ENCODE measurements at places on chromosomes 7 and 10. TPM values are rescaled to one million over a fixed set of nuclear protein-coding genes. Genes with fewer than 3 reads are reported as not detected.

KCNIP2 gene
- total RNA-seq = not detected

SP4 gene
- 12.6 TPM for total RNA-seq

EBF3 gene
- total RNA-seq = 0.33 TPM

PAX4 gene
- not detected for total RNA-seq

UCN3 gene
- total RNA-seq = not detected

GOLGA7B gene
- total RNA-seq = 0.04 TPM

ATP6V1F gene
- 124 TPM for total RNA-seq

- peak; percentile 97 for DNase-seq
These were observed 15.2 kb downstream of the MYOZ1 start for GRCh38 chr10:73625884-73626752.

DNA sequence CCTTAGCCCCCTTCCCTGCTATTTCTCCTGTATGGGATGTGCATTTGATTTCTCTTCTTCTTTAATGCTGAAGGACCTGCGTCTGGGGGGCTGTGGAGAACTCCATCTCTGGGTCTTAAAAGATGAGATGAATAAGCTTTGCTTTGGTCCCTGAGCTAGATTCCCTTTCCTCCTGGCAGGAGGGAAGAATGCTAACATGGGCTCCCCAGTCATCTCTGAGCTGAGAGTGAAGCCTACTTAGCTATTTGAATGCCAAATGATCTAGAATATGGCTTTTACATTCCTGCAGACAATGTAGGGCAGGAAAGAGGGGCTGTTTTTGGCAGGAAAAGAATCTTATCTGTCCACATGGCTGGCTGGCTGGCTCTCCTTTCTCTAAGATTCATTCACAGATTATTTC lies 62.6 kb upstream of the EFCAB10 start:
- no peak for DNase-seq

GRCh38 chr7:147492606-147493005 lies 1098.0 kb upstream of the C7orf33 start:
- DNase-seq = no peak

DNA sequence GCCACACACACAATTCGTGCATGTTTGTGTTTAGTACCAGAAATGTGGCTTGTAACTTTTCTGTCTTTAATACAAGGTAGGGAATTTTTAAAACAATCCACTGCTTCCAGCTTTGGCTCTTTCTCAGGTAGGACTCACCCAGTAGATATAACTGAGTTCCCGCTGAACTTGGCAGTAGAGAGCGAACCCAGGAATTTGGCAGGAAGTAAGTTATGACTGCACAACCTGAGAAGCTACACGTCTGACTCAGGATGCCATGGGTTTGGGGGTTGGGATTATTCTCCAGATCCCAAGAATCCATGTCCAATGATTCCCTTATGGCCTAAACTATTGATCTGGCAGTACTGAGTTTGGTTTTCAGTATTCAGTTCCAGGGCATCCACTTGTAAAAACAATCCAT lies 499.7 kb downstream of the CALN1 start:
- no peak for DNase-seq

DNA sequence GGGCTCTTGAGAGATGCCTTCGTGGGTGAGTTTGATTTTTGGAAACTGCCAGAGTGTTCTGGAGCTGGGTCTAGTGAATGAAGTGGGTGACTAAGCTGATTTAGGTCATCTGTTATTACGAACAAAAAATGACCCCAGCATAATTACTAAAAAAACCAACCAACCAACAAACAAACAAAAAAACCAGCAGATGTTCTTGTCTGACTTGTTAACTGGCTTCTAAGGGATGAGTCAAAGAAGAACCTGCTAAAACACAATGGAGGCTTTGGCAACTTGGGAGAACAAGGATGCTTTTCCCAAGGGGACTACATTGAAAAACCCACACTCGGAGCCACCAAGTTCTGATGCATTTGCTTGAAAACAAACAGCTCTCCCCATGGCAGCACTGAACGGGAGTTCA lies 11.5 kb downstream of the TACR2 start:
- no peak for DNase-seq

DNA sequence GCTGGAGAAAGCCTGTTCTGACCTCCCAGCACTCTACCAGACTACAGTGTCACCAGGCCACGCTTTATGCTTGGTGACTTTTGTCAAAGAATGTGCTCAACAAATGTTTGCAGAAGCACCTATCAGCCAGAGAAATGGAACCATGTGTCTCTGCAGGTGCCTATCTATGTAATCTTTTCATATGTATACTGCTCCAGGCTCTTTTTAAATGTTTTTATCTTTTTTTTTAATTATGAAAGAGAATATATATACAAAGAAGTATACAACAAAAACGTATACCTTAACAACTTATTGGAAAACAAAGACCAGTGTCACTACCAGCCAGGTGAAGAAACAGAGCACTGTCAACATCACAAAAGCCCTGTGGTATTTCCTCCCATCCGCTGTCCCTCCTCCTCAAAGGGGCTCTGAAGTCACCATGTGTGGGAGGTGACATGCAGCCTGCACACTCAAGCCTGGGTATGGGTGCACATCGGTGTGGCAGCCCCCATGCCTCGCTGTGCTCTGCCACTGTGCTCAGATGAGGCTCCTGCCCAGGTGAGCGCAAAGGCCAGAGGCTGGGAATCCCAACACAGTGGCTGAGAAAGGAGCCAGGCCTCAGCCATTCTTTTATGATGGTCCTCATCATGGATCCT lies 120.6 kb downstream of the CLEC2L start:
- no peak for DNase-seq

DNA sequence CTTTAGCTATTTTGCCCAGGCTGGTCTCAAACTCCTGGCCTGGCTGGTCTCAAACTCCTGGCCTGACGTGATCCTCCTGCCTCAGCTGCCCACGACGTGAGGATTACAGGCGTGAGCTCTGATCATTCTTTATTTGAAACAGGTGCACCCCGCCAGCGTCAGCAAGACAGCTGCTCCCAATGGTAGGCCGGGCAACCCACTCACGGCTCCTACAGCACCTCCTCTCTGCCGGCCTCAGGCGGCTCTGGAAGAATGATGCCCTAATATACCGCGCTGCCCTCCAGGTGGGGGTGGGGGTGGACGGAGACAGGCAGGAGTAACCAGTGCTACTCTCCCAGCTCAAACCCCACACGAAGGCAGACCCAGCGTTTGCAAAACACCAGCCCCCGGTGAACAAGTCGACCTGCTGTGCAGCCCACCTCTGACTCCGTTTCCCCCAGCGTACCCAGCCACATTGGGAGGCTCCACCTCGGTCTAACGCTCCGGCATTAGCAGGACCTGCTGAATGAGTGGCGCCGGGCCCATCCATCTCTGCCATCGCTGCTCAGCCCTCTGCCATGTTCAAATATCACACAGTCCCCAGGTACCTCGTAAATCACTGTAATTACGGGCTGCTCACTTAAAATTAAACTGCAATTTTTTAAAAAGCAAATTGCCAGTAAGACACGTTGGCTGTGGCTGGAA lies 148.6 kb downstream of the ELFN1 start:
- DNase-seq = no peak

DNA sequence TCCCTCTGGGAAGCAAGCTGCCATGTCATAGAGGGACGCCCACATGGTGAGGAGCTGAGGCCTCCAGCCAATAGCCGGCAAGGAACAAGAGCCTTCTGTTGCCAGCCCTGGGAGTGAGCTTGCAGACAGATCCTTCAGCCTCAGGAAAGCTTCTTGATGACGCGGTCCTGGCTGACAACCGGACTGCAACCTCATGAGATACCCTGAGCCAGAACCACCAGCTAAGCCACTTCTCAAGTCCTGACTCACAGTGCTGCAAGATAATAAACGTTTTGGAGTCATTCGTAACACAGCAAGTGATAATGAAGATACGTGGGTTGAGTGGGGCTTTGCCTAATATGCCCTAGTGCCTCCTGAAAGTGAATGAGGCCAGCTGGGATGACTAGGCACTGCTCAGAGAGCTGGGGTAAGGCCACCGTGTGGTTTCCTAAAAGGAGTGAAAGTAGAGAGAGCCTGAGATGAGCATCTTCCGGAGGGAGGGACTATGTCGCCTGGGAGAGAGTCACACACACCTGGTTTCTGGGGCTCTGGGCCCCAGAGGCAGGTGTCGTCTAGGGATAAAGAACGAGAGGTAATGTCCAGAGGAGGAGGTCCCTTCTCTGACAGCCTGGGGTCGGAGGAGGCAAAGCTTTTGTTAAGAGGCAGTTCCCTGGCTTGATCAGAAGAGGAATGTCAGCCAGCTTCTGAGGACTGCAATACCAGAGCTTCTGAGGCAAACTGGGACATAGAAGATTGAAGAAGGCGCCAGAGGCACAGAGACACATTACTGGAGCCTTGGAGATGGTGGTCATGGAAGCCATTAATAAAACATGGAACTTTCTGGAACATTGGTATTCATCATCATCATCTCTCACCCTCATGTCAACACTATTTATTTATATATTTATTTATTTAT lies 53.6 kb downstream of the PYROXD2 start:
- peak; percentile 95 for DNase-seq

- no peak for DNase-seq
These were observed 26.8 kb upstream of the CDK14 start for GRCh38 chr7:90569368-90569767.

- peak; percentile 67 for DNase-seq
These were observed 4.9 kb upstream of the ELN start for GRCh38 chr7:74023092-74023536.

- no peak for DNase-seq
These were observed 4.5 kb downstream of the SFRP5 start for GRCh38 chr10:97766996-97767924.

GRCh38 chr7:149819141-149819960 lies 18.8 kb upstream of the ZNF862 start:
- no peak for DNase-seq

DNA sequence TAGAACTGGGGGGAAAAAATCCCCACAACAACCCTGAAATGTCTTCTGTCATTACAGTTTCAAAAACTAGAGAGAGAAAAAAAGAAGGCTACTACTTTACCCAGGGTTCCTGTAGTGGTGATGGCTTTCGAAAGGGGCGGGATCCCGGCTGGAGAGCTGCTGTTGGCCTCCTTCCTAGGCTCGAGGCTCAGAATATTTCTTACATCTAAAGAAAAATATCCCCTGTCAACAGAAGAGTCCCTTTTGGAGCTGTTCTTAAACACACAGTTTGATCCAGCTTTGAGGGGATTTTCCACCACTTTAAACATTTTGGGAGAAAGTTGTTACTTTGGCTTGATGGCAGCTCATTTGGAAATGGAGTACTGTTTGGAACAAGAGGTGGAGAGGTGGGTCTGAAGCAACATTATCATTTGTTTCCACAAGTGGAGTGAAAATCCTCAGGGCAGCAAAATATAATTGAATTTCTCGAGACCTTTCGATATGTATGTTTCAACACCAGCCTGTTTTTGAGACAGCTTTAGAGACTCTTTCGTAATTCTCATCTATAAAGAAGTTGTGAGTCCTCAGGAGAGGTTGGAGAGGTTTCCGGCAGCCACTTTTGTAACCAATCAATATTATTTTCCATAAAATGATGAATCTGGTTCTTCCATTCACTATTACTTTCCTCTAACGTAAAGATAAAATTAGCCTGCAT lies 5.1 kb downstream of the HOXA13 start:
- DNase-seq = no peak

DNA sequence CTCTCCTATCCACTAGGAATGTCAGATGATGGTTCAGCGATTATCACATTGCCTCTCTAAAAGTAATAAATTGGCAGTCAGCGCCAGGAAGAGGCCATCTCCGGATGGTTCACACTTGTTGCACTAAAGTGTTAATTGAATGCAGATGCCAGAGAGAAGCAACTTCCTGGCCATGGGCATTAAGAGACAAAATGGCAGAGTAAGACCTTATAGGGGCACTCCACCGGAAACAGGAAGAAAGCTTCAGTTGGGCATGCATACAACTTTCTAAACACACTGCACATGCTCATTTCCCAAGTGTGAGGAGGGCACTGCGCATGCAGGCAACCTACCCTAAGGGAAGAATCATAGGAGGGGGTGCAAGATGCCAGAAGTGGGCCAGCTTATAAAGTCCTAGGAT lies 71.7 kb upstream of the AUTS2 start:
- peak; percentile 33 for DNase-seq

DNA sequence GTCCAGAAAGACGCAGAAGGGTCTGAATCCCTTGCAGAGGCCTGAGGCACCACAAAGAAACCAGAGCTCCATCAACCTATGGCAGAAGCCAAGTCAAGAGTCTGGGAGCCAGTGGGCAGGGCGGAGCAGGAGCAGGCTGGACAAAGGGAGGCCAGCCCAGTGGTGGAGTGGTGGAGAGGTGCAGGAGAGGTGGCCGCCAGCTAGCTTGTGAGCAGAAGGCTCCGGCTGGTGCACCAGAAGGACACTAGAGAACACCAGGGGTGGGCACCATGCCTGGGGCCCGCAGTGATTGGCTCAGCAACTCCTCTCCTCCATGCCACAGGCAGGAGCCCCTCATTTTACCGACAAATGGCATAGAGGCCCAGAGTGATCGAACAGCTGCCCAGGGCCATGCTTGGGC lies 186.6 kb downstream of the GRID1 start:
- no peak for DNase-seq

Data from H4 (cell line).